Tibial nerve (tissue), 4 donors: ENCODE measurements at places on chromosomes 13 and 19.

DNA sequence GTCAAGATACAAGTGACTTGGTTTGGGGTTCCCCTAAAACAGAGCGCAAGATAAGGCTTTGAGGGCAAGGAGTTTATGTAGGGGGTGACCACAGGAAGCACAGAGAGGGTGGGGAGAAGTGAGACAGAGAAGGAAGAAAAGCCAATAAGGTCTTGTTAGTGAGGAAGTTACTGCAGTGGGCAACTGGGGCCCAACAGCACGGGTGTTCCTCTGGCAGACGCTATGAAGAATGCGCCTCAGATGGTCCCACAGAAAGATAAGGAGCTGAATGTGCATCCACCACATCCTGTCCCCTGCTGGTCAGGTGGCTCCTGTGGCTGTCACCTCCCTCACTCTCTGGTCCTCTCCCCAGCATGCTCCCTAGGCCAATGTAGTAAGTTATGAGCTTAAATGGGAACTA lies 333.5 kb downstream of the TSHZ3 start:
- no peak for DNase-seq

- DNase-seq = no peak
Measured at GRCh38 chr13:31824705-31825517, 85.6 kb downstream of the RXFP2 start.

DNA sequence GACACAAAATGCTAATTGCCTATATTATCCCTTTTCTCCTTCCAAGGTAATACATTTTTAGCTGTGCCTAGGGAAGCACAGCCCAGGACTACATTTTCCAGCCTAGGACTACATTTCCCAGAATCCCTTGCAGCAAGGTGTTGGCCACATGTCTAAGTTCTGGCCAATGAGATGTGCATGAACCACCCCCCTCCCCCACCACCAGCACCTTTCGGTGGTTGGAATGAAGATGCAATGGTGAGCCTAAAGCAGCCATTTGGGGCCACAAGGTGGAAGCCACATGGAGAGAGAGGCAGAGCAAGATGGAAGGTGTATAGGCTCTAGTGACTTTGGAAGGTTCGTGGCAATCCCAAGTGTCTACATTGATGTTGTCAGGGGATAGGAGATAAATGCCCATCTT lies 16.2 kb downstream of the UNC13A start:
- DNase-seq = no peak

DNA sequence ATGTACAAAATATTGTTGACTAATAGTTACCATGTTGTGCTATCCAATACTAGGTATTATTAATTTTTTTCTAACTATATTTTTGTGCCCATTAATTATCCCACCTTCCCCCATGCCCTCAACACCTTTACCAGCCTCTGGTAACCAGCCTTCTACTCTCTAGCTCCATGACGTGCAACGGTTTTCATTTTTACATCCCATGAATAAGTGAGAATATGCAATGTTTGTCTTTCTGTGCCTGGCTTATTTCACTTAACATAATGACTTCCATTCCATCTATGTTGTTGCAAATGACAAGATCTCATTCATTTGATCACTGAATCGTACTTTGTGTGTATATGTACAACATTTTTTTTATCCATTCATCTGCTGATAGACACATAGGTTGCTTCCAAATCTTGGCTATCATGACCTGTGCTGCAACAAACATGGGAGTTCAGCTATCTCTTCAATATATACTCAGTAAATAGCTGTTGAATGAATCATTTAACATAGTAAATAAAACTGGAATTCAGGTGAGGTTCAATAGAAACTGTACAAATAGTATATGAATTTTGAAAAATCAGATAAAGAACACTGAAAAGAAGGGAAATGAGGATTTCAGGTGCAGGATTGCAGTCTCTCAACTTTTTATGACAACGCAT lies 509.0 kb upstream of the MIR17HG start:
- no peak for DNase-seq

- no peak for DNase-seq
Measured at GRCh38 chr13:75715601-75716523, 79.7 kb downstream of the LMO7 start.

DNA sequence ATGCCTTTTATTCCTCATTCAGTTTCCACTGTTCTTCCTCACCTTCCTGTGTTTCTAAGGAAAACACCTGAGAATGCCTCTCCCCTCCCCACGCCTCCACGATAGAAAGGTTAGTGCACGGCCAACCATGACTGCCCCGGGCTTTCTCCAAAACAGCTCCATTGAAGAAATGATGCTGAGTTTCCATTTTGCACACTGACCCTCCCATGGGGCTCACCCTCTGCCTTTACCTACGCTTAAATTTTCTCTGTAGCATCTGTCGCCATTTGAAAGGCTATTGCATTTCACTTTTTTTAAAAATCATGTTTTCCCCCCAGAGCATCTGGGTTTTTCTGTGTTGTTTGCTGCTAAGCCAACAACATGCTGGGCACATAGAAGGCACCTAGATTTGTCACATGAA lies 48.2 kb downstream of the ABCC4 start:
- no peak for DNase-seq

GRCh38 chr13:102141625-102142472 lies 260.0 kb downstream of the FGF14 start:
- no peak for DNase-seq

DNA sequence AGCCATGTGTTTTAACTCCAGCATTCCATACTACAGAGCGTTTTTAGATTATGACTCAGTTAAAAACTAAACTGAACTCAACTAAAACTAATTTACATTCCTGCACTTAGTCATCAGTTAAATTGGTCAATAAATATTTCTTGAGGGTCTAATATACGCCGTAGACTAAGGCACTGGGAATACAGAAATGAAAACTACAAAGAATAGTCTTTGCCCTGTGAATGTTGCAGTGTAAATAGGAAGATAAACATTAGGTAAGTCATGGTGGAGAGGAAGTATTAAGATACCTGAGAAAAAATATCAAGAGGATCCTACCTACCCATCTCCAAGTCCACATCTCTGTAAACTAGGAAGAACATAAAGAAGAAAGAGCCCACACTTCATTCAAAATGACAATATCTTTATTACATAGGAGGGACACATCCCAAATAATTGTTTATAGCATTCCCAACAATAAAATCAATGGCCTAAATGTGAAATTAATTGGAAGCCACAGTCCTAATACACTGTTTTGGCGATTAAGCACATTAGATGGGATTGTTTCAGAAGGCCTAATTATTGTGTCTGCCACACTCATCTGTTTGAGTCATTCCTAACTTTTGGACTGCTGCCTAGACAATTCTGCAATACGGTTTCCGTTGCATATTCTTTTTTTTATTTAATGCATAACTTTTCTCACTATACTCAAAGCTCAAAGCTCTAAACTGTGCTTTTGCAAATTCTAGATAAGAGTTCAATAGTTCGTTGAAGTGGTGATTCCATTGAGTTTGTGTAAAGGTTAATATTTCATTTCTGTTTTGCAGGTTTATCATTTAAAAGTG lies 52.9 kb downstream of the MBNL2 start:
- no peak for DNase-seq

GRCh38 chr19:4444765-4445741 lies 12.5 kb downstream of the UBXN6 start:
- DNase-seq = no peak

GRCh38 chr13:96053003-96053703 lies at the start of gene UGGT2:
Gene UGGT2, minus strand, starts transcription at chr13:96053401. Its CDS starts 89 bp downstream, at chr13:96053312.
- DNase-seq = peak; percentile 85

GRCh38 chr19:13053761-13054625 lies 48.7 kb downstream of the LYL1 start:
- DNase-seq = peak; percentile 82

DNA sequence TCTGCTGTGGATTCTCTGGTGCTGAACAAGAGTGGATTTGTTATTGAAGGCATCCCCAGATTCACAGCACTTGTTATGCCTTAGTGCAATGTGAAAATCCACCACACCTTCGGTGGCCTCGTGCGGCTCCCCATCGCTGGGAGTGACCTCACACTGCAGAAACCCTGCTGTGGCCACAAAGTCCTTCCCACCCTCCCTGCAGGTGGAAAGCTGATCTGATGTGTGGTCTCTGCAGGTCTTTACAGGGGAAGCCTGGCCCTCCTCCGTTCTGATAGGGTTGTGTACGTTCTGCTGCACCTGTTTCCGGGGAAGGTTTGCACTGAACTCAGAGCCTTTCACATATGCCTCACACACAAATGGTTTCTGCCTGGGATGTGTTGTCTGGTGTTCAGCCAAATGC lies 5.0 kb downstream of the ZNF792 start:
- no peak for DNase-seq

GRCh38 chr19:44984005-44984404 lies 17.3 kb upstream of the RELB start:
- DNase-seq = no peak

GRCh38 chr13:54175466-54175865 lies 1146.9 kb downstream of the OLFM4 start:
- no peak for DNase-seq

DNA sequence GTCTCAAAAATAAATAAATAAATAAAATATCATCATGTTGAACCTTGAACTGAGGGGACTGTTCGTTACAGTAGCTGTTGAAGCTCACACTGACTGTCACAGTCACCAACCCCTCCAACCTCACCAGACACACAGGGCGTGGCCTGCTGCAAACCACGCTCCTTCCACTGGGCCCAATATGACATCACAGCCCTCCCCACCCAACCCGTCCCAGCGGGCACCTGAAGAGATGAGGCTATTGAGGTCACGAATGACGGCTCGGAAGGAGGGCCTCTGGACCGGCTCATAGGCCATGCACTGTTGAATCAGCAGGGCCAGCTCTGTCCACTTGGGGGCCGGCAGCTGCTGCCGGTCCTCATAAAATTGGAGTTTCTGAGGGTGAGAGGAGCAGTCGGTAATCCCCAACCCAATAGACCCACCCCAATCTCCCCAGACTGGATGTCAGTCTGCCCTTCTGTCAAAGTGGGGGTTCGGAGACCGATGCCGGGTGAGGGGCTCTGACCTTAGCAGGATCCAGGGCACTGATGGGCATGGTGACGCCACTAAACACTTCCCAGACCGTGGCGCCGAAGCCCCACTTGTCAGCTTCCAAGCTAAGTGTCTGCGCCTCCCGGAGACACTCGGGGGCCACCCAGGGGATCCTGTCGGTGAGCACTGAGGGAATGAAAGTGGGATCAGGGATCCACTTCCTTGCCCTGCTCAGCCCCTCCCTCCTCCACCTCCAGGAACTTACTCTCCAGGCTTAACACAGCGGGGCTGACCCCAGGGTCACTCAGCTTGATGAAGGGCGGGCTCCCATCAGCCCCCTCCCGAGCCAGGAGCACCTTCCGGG lies 13.2 kb downstream of the JAK3 start:
- no peak for DNase-seq

- no peak for DNase-seq
Measured at GRCh38 chr19:54724644-54725043, 402 bp downstream of the KIR3DL3 start.

DNA sequence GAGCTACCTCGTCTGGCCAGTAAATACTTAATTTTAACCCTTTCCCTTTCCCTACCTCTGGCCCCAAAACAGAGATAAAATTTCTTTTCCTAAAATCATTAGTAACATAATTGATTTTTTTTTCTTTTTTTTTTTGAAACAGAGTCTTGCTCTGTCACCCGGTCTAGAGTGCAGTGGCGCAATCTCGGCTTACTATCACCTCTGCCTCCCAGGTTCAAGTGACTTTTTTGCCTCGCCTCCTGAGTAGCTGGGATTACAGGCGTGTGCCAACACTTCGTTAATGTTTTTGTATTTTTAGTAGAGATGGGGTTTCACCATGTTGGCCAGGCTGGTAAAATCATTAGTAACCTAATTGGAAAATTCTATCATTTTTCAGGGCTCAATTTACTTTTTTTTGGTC lies 10.4 kb upstream of the TRIM13 start:
- DNase-seq = no peak

- DNase-seq = no peak
Measured at GRCh38 chr13:109869312-109870237, 83.2 kb upstream of the IRS2 start.
